ENCODE measurements at places on chromosomes 11 and 22.

- no peak for DNase-seq
These were observed 435.1 kb upstream of the CCDC90B start for GRCh38 chr11:83721263-83721662.

- DNase-seq: no peak
These were observed 57.4 kb downstream of the BCL2L13 start for GRCh38 chr22:17695986-17696385.

DNA sequence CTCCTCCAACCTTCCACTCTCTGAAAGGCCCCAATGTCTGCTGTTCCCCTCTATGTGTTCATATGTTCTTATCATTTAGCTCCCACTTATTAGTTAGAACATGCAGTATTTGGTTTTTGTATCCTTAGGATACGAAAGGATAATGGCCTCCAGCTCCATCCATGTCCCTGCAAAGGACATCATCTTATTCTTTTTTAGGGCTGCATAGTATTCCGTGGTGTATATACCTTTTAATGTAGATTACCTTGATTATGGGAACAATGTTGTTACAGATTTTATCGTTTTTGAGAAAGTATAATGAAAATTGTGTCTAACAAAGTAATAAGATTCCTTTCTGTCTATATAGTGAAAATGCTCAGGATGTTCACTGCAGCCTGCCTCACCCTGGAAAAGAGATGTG lies 16.0 kb upstream of the CAVIN3 start:
- no peak for DNase-seq

DNA sequence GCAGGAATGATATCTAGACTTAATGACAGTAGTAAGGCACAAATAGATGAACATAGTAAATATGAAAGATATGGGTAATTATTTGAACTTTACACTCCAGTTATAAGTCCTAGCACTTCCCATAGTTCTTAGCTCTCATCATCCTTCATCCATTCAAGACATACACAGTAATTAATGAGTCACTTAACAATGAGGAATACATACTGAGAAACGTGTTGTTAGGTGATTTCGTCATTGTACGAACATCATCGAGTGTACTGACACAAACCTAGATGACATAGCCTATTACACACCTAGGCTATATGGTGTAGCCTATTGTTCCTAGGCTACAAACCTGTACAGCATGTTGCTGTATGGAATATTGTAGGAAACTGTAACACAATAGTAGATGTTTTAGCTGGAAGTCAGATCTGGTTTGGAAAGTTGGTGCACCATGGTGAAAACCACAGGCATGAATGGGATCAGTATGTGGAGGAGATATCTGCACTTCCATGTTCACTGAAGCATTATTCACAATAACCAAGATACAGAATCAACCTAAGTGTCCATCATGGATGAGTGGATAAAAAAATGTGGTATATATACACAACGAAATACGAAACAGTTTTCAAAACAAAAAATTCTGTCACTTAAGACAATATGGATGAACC lies 229.9 kb upstream of the PITPNB start:
- no peak for DNase-seq
